Iris pigment epithelial cell (primary cell): ENCODE measurements at places on chromosomes 12 and 14.

DNA sequence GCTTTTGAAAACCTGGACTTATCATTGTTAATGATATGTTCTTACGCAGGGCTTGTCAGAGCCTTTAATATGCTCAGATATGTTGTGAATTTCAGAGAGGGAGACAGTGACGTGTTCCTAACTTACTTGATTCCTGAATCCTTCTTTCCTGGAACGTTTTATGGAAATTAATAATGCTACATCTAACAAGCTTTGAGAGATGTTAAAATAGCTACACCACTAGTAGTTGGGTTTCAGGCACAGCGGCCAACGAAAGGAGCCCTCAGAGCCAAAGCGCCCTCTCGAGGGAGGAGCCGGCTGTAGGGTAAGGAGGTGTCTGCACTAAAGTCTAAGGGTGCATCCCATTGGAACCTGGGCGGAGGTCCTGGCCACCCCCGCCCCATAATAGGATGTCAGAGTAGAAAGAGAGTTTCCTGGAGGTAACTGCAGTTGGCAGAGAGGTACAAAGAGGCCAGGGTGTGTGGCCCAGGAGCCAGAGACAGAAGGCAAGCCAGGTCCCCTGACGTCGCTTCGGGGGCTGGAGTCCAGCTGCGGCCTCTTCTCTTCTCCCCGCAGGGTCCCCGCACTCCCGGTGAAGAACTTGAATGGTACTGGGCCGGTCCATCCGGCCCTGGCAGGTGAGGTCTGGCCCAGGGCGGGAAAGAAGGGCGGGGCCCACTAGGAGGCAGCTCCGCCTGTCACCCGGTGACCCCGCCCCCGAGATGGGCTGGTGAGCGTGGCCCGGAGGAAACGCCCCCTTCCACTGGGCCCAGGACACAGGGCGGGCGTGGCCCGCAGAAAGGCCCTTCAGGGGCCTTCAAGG lies 36.3 kb downstream of the DTX1 start:
- DNase-seq: no peak

DNA sequence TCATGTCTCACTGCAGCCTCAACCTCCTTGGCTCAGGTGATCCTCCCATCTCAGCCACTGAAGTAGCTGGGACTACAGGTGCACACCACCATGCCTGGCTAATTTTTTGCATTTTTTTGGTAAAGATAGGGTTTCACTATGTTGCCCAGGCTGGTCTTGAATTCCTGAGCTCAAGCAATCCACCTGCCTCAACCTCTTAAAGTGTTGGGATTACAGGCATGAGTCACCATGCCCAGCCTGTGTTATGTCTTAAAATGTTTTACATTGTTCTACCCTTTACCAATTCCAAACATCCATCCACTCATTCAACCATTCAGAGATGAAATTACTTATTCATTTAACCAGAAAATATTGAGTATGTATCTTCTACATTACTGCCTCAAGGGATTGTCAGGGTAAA lies 111.6 kb upstream of the BTG1 start:
- no peak for DNase-seq

- DNase-seq: peak; percentile 57
These were observed 764.3 kb downstream of the NOVA1 start for GRCh38 chr14:25833341-25834126.

- no peak for DNase-seq
These were observed 565 bp upstream of the KLHL42 start for GRCh38 chr12:27779416-27779919.

- DNase-seq: no peak
These were observed 222.3 kb upstream of the NAV3 start for GRCh38 chr12:77608271-77608824.

DNA sequence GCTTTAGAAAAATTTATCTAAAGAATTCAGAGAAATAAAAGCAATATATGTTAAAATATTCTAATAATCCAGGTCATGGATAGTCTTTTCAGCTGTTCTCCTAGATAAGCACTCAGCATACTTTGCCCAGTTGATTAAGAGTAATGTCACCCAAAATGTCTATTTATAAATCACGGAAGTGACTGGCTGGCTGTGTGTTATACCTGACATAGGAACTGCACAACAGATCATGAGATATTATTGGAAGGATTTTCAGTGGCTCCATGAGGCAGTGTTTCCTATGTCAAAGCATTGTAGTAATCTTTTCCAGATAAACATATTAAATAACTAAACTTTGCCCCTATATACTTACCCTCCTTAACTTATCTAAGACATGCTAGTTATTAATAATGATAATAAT lies 128.8 kb downstream of the ITPR2 start:
- DNase-seq: no peak

GRCh38 chr12:123364532-123365024 lies at the start of gene SBNO1:
Gene SBNO1, minus strand, starts transcription at chr12:123364847. Its CDS starts 14,406 bp downstream, at chr12:123350441.
- peak; percentile 83 for DNase-seq

DNA sequence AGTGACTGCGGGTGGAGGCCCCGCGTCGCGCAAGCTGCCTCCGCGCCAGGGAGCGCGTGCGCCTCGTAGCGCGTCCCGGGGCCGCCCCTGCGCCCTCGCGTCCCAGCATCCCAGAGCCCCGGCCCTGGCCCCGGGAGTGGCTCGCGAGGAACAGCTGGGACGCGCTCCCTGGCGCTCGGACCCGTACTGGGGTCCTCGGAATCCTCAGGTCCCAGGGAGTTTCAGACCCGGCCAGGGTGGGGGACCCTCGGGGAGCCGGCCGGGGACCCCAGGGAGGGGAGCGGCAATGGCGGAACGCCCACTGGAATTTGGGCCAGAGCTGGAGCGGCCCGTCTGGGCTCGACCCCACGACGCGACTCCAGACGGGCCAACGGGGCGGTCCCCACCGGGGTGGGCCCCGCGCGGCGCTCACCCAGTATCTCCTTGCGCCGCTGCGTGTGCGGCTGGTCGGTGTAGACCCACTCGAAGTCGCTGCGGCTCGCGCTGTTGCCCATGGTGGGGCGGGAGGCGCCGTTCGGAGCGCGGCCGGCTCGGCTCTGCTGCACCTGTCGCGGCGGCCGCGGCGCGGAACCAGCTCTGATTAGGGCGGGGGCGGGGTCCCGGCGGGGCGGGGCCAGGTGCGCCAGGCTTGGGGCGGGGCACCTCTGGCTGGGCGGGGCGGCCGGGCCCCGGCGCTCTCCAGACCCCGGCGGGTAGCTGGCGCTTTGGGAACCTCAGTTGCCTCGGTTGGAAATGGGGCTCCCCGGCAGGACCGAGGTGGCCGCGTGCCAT lies at the start of gene DEGS2:
TSS of gene DEGS2 (minus strand) at position 552 of the 771 bp plus-strand sequence. CDS start at position 494, 58 bp downstream.
- DNase-seq: no peak

- no peak for DNase-seq
These were observed 22.1 kb downstream of the PACS2 start for GRCh38 chr14:105336477-105337287.

- DNase-seq: peak; percentile 91
These were observed 198.7 kb upstream of the DCN start for GRCh38 chr12:91381309-91381804.

DNA sequence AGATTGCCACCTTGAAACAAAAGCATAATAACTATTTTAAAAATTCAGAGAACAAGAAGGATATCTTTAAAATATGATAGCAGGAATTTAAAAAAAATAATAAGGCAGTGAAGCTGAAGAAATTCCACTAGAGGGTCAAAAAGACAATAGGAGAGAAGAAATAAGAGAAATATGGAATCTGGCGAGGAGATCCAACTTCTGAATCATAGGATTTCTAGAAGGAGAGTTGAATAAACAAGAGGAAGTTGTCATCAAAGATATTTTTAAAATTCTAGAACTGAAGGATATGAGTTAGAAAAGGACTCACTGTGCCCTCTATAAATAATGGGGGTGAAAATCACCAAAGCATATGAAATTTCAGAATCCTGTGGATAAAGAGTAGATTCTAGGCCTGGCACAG lies 26.8 kb upstream of the TOMM20L start:
- peak; percentile 38 for DNase-seq

GRCh38 chr12:75759842-75760572 lies 248.6 kb upstream of the KRR1 start:
- DNase-seq: peak; percentile 80

DNA sequence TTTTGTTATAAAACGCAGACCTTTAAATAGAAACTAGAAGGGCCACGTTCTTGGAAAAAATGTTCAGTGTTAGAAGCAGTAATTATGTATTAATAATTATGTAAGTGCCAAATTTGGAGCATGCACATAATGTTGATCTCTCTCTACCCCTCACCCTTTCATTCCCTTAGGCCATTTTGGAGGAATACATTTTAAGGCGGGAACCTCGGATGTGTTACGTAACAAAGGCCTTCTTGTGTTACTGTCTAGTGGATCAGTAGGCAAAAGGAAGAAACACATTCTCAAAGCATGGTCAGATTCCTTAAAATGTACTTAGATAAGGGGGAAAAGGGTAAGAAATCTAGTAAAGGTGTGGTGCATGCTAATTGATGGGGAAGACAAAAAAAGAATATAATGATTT lies 52.7 kb downstream of the RASSF3 start:
- DNase-seq: no peak

DNA sequence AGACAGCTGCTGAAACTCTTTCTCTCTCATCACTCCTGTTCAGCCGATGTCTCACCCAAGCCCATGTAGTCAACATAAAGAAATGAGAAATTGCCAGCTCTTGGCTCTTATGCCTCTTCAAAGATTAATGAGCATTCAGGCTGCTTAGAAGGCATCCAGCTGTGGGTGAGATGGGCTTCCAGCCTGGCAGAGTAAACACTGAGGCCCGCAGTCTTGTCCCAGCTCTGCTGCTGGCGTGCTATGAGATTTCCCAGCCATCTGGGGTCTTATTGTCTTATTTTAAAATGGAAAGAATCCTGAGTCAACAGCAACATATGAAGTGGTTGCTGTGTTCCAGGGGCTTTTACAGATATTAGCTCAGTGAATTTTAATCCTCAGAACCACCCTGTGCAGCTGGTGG lies 12.6 kb downstream of the RXYLT1 start:
- DNase-seq: no peak

DNA sequence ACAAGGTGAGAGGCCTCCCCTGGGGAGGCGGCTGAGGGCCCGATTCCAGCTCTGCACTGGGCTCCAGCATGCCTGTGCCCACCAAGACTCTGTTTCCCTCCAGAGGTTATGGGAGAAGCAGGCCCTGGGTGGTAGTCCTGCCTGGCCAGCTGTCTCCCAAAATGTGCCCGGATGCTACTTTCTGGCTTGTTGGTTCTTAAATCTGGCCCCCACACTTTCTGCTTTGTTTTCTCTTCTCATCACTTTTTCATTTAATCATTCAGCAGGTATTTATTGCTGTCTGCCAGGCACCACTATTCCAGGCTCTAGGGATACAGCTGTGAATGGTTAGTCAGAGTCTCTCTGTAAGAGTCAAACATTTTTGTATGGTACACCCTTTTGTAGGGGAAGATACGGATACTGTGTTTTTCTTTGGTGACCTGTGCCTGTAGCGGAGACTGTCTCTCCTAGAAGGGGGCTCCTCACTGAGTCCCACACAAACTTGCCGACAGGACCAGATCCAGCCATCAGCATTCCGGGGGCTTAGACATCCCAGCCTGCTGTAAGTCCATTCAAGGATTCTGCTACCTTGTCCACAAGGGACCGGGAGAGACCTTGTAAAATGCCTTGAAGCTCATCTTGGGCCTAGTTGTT lies 3.8 kb downstream of the DHRS2 start:
- no peak for DNase-seq

DNA sequence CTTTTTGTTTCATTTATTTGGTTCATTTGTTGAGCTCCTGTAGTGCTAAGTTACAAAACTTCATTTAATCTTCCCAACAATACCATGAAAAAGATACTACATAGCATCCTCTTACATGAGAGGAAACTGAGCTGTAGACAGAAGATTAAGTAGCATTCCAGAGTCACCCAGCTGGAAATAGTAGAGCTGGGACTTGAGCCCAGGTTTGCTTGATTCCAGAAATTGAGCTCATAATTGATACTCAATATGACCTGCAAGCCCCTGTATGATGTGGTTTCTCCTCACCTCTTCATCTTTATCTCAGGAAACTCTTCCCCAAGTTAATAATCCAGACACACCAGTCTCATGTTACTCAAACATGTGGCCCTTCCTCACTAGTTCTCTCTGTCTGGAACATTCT lies 87.0 kb upstream of the DAAM1 start:
- DNase-seq: peak; percentile 61

DNA sequence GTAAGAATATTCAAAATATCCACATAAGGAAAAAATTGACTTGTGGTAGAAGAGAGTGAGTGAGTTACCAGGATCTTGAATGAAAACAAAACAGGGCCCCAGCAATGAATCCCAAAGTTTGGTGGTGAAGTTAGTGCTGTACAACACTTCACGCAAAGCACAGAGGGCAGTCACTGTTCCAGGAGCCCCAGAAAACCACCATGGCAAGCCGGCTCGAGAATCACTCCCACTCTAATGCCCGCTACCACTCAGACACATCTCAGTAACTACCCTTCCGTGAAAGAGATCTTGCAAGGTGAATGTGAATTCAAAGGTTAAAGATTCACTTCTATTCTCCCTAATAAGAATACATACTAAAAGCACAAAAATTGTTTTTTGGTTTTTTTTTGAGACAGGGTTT lies 30.1 kb downstream of the CLIP1 start:
- DNase-seq: no peak

GRCh38 chr12:29725587-29726320 lies 58.0 kb downstream of the TMTC1 start:
- peak; percentile 90 for DNase-seq

- no peak for DNase-seq
These were observed 4.3 kb downstream of the TTC6 start for GRCh38 chr14:37599507-37600368.

GRCh38 chr14:63938198-63939005 lies 85.6 kb downstream of the SYNE2 start:
- peak; percentile 15 for DNase-seq

DNA sequence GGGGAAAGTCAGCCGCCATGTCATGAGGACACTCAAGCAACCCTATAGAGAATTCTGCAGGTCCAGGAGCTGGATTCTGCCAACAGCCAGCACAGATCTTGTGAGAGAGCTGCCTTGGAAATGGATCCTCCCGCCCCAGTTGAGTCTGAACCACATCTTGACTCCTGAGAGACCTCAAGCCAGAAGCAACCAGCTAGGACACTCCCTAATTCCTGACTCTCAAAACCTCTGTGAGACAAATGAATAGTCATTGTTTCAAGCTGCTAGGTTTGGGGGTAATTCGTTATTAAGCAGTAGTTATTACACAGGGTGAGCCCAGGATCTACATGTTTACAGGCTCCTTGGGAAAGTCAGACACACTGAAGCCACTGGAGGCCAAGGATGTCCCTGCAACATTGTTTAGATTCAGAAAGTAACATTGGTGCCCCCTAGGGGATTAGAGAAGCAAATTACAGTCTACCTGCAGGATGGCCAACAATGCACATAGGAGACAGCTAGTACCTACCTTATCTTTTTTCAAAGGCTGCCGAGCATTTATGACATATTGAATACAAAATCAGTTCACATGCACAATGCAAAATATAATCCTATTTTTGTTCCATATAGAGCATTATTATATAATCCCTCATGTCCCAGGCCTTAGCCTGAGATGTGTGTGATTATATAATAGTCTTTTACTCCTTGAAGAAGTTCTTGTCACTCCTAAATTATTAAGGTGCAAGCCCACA lies 57.9 kb upstream of the FICD start:
- peak; percentile 55 for DNase-seq
